ENCODE measurements at places on chromosomes 1 and 21.

GRCh38 chr1:43350976-43351375 lies 7.8 kb upstream of the CDC20 start:
- no peak overlapping the region for H3K4me3 ChIP-seq
- DNase-seq: no peak
- no peaks in the 10 kb centered on the region for H3K27me3 ChIP-seq
- peaks cover 5% of the 10 kb centered on the region for H3K4me1 ChIP-seq

DNA sequence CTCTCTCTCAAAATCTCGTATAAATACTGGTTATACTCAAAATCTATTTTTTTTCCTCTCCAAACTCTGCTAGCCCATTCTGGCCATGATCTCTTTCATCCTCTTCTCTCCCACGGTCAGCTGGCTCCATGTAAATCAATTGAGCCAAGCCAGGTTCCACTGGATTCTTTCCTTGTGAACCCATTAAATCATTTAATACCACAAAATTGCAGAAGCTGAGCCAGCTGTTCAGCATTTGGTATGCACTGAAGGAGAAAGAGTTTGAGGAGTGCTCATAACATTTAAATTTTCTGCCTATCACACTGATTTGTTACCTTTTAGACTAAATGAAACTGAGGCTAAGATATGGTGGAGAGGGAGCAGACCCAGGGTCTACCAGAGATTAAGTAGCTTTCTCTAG lies 29.1 kb upstream of the TADA1 start:
- no peak overlapping the region for H3K27ac ChIP-seq
- DNase-seq: no peak

GRCh38 chr1:156711011-156711817 lies 5.8 kb upstream of the CRABP2 start:
- H3K27ac ChIP-seq: no peak overlapping the region
- H3K36me3 ChIP-seq: no peaks in the 10 kb centered on the region
- H3K4me1 ChIP-seq: peaks cover 7% of the 10 kb centered on the region
- DNase-seq: no peak
- H3K4me3 ChIP-seq: no peak overlapping the region

DNA sequence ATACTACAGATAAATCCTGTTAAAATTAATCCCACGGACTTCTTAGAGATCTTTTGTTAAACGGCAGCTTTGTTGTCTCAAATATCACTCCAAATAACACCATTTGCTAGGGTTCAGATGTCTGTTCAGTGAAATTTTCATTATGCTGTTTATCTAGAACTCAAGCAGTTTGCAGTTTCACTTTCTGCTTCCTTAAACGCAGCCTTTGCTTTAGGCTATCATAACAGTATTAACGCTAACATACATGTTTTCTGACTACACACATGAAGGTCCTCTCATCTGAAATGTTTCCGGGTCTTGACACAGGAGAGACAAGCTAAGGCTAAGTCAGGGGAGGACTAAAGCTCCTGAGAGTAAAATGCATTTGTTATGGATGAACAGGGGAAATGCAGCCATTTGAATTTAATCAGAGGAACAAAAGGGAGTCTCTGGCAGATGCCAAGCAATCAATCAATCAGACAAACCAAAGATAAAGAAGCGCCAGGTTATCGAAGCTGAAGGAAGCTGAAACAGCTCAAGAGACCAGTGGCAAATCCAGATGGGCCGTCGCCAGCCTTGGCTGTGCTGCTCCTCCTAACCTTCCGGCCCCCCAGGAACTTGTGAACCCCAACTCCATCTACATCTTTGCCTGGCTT lies 16.9 kb downstream of the CCSAP start:
- H3K4me1 ChIP-seq: peaks cover 26% of the 10 kb centered on the region
- H3K27me3 ChIP-seq: no peaks in the 10 kb centered on the region
- peaks cover 1% of the 10 kb centered on the region for H3K36me3 ChIP-seq
- no peak for DNase-seq
- no peak overlapping the region for H3K27ac ChIP-seq
- H3K4me3 ChIP-seq: no peak overlapping the region

DNA sequence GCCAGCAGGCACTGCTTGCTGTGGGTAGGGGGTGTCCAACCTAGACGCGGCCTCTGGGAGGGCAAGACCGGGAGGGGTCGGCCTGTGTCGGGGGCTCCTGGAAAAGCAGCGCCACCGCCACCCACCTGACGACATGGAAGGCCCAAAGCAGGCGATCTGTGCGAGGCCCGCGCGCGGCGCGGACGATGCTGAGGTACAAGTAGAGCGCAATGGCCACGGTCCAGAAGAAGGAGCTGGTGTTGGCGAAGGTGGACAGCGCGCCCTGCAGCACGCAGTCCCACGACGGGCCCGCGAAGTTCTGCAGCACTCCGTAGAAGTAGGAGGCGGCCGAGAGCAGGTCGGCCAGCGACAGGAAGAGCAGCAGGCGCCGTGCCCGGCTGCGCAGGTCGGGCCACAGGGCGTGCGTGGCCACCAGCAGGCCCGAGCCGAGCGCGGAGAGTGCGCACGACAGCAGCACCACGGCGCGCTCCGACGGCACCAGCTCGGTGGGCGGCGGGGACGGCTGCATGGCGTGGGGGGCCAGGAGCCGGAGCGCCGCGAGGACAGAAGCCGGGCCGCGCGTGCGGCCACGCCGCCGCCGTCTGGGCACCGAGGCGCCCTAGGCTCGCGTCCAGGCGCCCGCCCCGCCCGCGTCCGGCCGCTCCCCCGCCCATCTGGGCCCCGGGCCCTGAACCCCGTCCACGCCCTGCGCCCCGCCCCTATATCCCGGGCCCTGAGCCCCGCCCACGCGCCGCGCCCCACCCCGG lies at the start of gene GPR157:
GPR157 (minus strand) TSS at position 583 of the 746 bp plus-strand sequence; CDS start at position 508, 75 bp downstream.
- peak within 1 kb of the TSS; percentile 40 for H3K27ac ChIP-seq
- peak within 1 kb of the TSS; percentile 95 for H3K4me3 ChIP-seq
- peaks cover 1% of the 10 kb centered on the region for H3K27me3 ChIP-seq
- H3K36me3 ChIP-seq: no peaks in the 10 kb centered on the region
- peaks cover 41% of the 10 kb centered on the region for H3K4me1 ChIP-seq

DNA sequence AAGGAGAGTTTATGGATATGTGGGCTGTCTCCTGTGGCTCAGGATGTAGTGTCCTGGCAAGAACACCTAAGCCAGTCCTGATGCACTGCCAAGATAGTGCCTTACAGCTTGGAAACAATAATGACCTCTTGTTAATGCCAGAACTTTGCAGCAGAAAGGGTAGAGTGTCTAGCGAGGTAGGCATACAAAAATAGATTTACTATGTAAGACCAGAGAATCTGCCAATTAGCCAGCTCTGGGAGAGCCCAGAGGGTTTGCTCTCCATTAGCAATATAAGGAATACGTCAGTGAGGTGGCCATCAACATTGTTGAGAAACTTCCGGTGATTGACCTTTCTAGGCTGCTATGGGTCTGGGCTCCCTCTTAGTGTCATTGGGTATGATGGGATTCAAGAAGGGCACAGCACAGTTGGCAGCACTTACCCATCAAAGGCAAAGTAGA lies 178.5 kb upstream of the GALNT2 start:
- no peak overlapping the region for H3K27ac ChIP-seq
- no peaks in the 10 kb centered on the region for H3K36me3 ChIP-seq
- DNase-seq: no peak
- H3K27me3 ChIP-seq: peaks cover 28% of the 10 kb centered on the region

DNA sequence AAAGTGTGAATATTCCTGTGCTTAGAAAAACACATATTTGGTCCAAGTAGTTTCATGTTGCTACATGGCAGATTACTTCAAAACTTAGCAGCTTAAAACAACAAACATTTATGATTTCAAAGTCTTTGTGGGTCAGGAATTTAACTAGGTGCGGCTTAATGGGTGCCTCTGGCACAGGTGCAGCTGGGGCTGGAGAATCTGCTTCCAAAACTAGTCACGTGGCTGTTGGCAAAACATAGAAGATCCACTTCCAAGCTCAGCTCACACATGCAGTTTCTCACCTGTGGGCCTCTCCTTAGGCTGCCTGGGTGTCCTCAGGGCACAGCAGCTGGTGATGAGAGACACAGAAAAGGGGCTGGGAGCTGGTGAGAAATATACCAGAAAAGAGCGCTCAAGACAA lies 263.4 kb downstream of the TTLL7 start:
- H3K4me1 ChIP-seq: no peaks in the 10 kb centered on the region
- no peak overlapping the region for H3K27ac ChIP-seq
- no peaks in the 10 kb centered on the region for H3K27me3 ChIP-seq

DNA sequence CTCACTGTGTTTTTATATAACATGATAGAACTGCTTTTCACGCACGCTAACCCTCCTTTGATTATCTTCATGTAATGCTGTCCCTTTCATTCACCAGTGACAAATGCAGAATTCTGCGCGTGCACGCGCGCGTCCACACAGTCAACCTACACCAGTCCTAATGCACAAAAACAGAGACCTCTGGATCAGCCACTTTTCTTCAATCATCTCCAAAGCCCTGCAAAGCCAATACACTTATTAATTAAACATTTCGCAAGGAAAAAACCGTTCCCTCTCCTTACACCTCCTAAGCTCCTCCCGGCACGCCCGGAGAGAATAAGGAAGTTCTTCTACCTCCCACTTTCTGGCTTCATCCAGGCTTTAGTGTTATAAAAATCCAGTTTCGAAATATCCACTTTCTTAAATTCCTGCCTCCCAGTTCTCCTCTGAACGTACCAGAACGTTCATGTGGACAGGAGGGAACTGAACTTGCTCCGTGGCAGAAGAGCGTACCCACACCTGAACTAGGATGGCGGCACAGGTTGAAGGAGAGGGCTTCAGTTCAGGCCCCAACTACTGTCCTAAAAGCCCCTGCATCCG lies 4.6 kb downstream of the LMX1A start:
- no peak overlapping the region for H3K4me3 ChIP-seq
- no peaks in the 10 kb centered on the region for H3K36me3 ChIP-seq
- H3K27ac ChIP-seq: no peak overlapping the region
- no peak for DNase-seq

GRCh38 chr1:119083980-119084379 lies 56.5 kb downstream of the WARS2 start:
- H3K27me3 ChIP-seq: no peaks in the 10 kb centered on the region
- no peak overlapping the region for H3K27ac ChIP-seq
- H3K36me3 ChIP-seq: peaks cover 5% of the 10 kb centered on the region
- DNase-seq: no peak
- H3K4me1 ChIP-seq: no peaks in the 10 kb centered on the region

- no peak for DNase-seq
- no peak overlapping the region for H3K4me3 ChIP-seq
- H3K36me3 ChIP-seq: no peaks in the 10 kb centered on the region
- no peak overlapping the region for H3K27ac ChIP-seq
- H3K4me1 ChIP-seq: no peaks in the 10 kb centered on the region
Observed at GRCh38 chr21:40976198-40977109, 129.5 kb upstream of the DSCAM start.

GRCh38 chr1:110647254-110647891 lies 27.4 kb downstream of the KCNA3 start:
- H3K27ac ChIP-seq: no peak overlapping the region
- DNase-seq: no peak
- H3K4me1 ChIP-seq: peaks cover 36% of the 10 kb centered on the region
- H3K36me3 ChIP-seq: no peaks in the 10 kb centered on the region

DNA sequence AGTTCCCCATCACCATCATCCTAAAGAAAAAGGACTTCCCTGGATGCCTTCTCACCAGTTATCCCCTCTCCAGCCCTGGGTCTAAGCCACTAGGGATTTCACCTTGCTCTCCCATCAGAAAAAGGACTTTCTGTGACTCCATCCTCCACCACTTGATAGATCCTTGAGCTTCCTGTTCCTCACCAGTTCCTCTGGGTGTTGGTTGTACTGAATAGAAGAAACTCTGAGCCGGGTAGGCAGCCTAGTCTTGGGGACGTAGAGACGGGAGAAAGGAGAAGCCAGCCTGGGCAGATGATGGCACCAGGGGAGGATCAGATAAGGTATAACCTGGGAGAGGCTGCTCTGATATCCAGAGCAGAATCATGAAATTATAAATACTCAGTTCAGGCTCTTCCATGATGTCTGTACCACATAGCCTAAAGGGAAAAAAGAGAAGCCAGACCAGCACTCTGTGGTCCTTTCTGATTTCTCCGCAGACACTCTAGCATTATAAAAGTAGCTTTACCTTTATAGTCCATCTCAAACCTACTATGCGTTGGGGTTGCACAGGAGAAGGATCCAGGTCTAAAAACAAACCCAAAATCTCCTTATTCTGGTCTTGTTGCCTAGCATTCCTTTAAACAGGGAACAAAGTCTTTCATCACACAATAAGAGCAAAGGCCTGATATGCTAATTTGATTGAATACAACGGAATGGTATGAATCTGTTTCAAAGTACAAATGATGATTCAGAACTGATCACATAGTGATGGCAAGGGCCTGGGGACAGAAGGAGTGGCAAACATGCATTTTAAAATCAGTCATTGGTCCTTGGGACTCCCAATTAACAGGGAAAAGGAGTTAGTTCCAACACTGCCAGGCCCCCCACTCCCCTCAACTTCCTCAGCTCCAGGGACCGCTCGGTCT lies 1.2 kb upstream of the CD34 start:
- DNase-seq: no peak
- H3K4me3 ChIP-seq: peak overlapping the region; percentile 75
- peaks cover 56% of the 10 kb centered on the region for H3K27me3 ChIP-seq
- no peak overlapping the region for H3K27ac ChIP-seq
- no peaks in the 10 kb centered on the region for H3K36me3 ChIP-seq

DNA sequence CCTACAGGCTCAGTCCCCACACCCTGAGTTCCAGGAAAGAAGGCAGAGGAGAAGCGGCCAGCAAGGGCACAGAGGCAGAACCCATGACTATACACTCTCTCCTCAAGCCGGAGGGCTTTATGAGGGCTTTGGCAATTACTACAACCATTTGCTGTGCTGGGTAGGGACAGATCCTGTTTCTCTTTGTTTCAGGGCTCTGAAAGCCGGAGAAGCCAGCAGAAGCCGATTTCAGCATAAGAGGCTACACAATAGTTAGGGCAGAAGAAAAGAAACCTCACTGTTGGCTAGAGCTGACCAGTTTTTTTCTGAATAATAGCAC lies 13.9 kb downstream of the GPR3 start:
- H3K27me3 ChIP-seq: no peaks in the 10 kb centered on the region
- H3K36me3 ChIP-seq: peaks cover 13% of the 10 kb centered on the region
- H3K4me3 ChIP-seq: no peak overlapping the region
- H3K27ac ChIP-seq: no peak overlapping the region
- no peak for DNase-seq

GRCh38 chr1:173249349-173249748 lies 42.2 kb upstream of the TNFSF4 start:
- H3K27me3 ChIP-seq: no peaks in the 10 kb centered on the region
- no peaks in the 10 kb centered on the region for H3K36me3 ChIP-seq
- H3K4me1 ChIP-seq: no peaks in the 10 kb centered on the region
- no peak for DNase-seq

- no peak for DNase-seq
- peak overlapping the region; percentile 96 for H3K27ac ChIP-seq
- H3K36me3 ChIP-seq: peaks cover 14% of the 10 kb centered on the region
- H3K27me3 ChIP-seq: no peaks in the 10 kb centered on the region
- peak overlapping the region; percentile 90 for H3K4me3 ChIP-seq
- H3K4me1 ChIP-seq: peaks cover 26% of the 10 kb centered on the region
Observed at GRCh38 chr1:53197291-53198200, 922 bp downstream of the CPT2 start.

Data from activated T-cell treated with anti-CD3 and anti-CD28 coated beads, Interleukin-2, amount 50 U/mL, for 72 hours (primary cell).